ENCODE measurements at places on chromosomes 5 and 9.

DNA sequence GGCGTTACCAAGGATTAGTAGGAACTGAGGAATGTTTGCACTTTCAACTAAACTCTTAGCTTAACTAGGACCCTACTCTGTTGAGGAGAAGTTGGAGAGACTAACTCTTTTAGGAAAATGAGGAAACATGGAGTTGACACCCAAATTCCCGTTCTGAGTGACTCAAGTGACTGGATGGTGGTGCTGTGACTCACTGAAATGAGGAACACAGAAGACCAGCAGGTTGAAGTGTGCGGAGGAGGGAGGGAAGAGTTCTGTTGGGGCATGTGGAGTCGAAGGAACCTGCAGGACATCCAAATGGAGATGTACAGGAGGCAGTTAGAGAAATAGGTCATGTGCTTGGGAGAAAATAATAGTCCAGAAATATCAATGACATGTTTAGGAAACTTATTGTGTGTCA, 8.2 kb downstream of the HEXB start:
- no peak for DNase-seq

GRCh38 chr5:151068433-151069197, 12.2 kb downstream of the TNIP1 start:
- DNase-seq, result no peak

- DNase-seq, result no peak
Measured at GRCh38 chr9:113993838-113994540, 84.1 kb downstream of the AMBP start.

GRCh38 chr5:3145641-3146040, 394.2 kb upstream of the IRX2 start:
- no peak for DNase-seq

GRCh38 chr9:130868230-130868629, 28.4 kb downstream of the QRFP start:
- DNase-seq, result no peak

DNA sequence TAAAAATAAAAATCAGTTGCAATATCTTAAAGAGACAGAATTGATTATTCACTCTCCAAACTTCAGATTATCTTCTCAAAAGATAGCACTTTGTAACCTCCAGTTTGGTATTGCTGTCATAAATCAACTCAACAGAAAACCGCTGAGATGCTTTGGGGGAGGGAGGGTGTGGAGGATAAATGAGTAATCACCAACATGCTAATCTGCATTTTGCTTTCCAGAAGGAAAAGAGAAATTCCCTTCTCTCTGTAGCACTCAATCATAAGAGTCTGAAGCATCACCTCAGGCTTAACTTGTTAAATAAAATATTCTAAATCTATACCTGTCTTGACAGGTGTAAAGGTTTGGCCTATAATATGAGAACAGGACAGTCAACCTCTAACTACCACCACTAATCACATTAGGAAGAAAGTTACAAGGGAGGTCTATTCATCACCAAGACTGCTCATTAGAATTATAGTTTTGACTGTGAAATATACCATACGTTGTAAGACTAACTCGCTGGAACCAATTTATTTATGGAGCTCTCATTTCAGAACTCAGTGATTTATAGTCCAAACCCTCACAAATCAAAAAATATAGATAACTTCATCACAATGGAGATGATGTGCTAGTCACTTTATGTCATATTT, 89.0 kb downstream of the PIK3R1 start:
- DNase-seq, result no peak

GRCh38 chr5:178259623-178260536, 27.3 kb upstream of the PHYKPL start:
- no peak for DNase-seq

DNA sequence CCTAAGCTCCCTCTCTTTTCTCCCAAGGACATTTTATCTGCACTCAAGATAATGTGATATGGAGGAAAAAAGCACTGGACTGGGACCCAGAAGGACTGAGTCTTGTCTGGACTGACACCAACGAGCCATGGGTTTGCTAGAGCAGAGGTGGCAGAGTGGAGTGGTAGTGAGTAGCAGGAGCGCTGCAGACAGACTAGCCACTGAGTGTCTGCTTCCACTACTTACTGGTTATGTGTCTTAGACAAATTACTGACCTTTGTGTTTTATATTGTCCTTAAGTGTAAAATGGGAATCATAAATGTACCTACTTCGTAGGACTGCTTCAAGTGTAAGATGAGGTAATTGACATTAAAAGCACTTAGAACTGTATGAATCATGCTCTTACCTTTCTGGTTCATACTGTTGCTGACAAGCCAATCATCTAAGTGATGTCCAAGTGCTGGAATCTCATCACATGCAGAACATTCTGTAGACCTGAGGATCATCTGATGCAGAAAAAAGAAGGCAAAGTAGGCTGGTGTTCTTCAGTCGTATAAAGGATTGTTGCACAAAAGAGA, 12.5 kb upstream of the PRLR start:
- DNase-seq, result no peak

GRCh38 chr5:139272471-139273321, 20.8 kb upstream of the MATR3 start:
- no peak for DNase-seq

DNA sequence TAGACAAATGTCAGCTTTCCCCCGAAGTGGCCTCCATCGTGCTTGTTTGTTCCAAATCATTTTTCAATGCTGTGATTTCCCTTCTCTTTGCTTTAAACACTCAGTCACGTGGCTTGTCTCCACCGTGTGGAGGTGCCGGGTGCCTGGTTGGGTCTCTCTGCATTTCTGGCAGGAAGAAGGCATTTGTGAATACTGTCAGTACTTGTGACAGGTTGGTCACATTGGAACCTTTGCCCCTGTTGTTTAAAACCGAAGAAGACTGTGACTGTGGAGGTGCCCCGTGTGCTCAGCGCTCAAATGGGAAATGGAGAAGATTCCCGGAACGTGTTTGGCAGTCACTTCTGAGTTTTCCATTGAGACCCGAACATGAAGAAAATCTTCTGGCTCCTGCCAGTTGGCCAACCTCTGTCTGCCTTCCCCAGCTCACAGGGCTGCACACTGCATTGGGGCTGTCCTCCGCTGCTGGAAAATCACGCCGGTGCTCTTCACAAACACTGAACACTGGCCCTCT, 74.6 kb downstream of the LMNB1 start:
- no peak for DNase-seq

- no peak for DNase-seq
Measured at GRCh38 chr5:59559847-59560246, 333.7 kb downstream of the PDE4D start.

GRCh38 chr5:2020730-2021129, 138.0 kb upstream of the IRX4 start:
- no peak for DNase-seq

Data from NCI-H1417 treated with DMSO at 0.1 percent for 48 hours (cell line).